ENCODE measurements at places on chromosomes 13 and 19.
A peak's percentile ranks its signal among the peaks of the same experiment; 100 is the strongest.

GRCh38 chr13:73090823-73091187 is 32.0 kb downstream of the KLF5 start:
- no peak for DNase-seq

DNA sequence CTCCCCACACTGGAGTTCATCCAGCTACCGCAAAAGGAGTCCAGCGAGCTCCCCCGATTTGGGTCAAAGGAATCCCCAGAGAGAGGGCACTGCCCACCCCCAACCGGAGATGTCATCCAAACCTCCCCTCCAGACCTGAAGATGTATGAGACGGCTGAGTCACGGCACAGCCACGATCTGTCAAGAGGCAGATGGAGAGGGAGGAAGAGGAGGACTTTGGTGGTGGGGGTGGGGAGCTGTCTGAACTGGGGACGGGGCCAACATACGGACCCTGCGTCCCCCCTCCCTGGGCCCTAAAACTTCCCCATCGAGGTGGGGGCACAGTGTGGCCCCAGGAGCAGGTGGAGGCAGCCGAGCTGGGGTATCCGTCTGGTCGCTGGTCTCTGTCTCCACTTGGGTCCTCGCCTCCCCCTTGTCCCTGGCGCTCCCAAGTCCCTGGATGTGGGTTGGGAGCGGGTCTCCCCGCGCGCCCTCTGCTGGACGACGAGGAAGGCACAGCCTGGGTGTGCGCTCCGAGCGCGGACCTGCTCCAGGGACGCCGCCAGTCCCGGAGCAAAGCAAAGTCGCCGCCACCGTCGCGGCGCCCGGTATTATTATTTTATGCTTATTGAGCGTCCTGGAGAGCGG is 3.8 kb downstream of the PDE4A start:
- no peak for DNase-seq

GRCh38 chr13:103134271-103134670 is 68.1 kb upstream of the SLC10A2 start:
- no peak for DNase-seq

DNA sequence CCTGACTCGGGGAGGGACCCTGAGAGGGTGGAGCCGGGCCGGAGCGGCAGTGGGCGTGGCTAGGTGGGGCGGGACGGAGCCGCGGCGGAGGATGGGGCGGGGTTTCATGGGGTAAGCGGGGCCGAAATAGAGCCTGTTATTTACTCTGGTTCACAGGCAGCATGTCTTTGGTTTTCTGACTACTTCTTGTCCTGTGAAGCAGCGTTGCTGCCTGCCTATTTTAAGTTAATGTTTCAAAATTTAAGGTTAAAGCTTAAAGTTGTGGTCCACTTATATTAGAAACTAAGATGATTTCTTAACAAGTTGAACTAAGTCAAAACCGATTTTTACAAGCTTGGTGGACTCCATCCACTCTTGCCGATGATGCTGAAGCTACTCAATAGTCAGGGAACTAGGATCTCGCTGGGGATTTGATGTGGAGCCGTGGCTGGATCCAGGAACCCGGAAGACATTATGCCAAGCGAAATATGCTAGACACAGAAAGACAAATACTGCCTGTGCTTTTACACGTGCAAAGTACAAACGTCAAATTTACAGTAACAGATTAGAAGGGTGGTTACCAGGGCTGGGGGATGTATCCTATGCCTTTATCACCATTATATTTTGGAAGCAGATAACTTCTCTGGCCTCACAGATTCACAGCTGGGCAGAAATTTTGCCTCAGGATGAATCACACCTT is 433 bp upstream of the ZNF616 start:
- peak; percentile 95 for DNase-seq

DNA sequence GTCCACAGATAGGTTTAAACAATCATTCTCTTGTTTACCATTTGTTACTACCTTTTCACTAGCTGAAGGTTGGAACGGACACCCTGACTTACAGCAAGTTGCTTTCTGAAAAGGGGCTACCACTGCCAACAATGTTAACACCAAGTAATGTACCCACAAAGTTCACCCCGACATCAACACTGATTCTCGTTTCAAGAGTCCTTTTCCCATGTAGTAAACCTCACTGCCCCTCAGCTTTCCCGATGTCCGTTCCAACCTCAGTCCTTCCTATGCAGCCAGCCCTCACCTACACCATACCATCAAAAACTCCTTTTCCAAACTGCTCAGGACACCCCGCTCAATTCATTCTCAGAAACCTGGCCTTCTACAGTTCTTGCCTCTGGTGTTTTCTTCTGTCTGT is 29.0 kb downstream of the PEG3 start:
- DNase-seq, result no peak

DNA sequence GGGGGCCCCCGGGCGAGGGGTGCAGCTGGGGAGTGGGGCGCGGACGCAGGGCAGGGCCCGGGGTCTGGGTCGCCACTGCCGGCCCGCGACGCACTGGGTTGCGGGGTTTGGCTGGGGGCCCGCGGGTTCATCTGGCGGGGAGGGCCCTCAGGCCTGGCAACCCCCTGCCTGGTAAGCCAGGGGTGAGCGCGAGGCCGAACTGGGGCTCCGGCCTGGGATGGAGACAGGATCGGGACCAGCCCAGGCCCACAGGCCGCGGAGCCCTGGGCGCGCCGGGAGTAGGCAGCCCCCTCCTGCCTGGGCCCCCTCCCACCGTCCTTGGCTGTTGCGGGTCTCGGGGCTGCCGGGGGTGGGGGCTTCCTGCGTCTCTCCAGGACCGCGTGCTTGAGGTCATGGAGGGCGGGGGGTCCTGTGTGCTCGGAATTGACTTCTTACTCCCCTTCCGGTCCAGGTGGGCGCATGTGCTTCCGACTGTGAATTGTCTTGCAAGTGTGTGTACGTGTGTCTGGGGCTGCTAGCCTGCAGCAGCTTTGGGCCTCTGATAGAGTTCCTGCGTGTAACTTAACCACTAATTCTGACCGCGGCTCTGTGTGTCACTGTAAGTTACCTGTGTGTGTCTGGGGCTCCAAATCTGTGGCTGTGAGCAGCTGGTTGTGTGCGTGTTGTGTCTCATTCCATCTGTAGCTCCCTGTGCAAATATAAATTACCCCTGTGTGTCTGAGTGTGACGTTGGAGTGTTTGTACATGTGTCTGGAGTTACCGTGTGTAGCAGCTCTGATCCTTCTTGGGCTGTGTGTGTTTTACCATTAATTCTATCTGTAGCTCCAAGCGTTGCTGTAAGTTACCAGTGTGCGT is 751 bp downstream of the GRAMD1A start:
- peak; percentile 24 for DNase-seq

GRCh38 chr13:94305934-94306333 is 173.5 kb downstream of the DCT start:
- no peak for DNase-seq

DNA sequence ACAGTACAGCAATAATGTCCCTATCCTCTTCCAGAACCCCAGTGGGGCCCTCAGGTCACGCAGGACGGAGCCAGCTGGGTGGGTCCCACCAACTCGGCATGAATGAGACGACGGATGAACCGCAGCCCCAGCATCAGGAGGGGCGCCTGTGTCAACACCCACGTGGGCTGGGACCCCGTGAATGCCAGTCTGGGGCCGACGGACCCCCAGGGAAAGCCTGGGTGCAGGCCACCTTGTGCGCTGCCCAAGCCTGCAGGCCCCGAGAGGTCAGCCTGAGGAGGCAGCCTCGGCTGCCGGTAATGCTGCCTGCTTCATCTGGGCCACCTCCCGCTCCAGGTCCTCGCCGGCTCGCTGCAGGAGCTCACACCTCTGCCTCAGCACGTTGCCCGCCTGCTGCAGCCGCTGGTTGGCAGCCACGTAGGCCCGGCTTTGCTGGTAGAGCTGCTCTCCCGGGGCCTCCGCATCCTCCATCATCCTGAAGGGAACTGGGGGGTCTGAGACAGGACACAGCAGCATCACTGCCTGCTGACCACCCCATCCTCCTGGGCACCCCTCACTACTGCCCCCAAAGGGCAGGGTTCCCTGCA is 4.2 kb downstream of the C19orf25 start:
- no peak for DNase-seq

DNA sequence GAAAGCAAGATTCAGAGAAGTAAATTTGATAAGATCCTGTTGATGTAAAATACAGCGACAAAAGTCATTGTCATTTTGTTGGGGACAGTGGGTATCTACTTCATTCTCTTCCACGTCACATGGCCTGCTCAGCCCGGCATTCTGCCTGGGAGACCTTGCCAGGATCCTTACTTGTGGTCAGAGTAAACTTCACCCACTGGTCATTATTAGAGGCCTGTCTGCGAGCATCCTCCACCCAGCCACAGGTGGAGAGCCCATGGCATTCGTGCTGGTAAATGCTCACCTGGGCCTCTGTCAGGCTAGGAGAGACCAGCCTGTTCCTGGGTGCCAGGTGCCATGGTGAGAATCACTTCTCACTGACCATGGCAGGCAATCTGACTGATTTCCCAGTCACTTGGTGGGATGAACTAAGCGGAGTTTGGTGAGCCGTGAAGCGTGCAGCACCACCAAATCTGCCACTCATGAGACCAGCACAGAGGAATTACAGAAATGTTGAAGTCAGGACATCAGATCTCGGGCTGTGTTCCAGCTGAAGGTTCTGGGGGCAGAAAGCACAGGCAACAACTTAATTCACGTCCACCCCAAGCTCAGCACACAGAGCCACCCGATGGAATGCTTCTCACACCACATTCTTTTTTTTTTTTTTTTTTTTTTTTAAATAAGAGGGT is 107.0 kb downstream of the SIPA1L3 start:
- no peak for DNase-seq

- DNase-seq, result peak; percentile 60
These were observed 2.1 kb upstream of the CIRBP start for GRCh38 chr19:1266916-1267476.

DNA sequence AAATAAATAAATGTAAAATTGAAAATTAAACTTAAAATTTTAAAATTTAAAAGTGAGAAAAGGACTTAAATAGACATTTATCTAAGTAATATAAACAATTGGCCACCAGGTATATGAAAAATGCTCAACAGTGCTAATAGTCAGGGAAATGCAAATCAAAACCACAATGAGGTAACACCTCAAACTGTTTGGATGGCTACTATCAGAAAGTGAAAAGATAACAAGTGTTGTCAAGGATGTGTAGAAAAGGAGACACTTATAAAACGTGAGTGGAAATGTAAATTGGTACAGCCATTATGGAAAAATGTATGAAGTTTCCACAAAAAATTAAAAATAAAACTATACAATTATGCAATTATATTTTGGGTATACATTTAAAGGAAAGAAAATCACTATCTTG is 752.2 kb downstream of the EFNB2 start:
- DNase-seq, result no peak

DNA sequence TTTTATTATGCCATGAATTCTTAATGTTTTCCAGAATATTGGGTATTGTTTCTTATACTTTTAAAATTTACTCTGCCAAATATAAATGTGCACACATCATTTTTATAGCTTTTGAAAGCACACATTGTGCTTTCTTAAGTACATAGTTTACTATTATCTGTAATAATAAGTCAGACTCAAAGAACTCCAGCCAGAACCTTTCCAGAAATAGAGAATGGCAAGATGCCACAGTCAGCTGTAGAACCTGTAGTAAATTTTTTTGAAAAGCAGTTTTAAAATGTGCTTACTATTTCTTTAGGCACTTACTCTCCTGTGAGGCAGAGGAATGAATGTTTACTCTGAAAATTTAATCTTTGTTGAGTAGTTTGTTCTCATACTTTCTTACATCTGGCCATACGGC is 1287.1 kb downstream of the PCDH9 start:
- no peak for DNase-seq

DNA sequence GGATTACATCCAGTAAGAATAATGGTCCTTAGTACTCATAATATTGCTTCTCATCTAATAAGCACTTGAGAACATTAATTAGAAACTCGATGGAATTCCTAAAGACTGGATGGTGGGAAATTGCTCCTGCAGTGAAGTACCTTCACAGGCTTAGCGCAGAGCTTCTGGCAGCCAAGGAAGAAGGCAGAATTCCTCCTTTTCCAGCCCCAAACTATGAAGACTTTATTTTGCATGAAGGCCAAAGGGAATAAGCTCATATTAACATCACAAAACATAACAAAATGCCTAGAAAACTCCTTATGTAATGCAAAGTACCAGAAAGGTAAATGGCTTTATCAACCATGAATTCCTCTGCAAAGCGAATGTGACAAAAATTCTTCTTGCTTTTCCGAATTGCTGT is 336.1 kb downstream of the DNAJC15 start:
- no peak for DNase-seq

DNA sequence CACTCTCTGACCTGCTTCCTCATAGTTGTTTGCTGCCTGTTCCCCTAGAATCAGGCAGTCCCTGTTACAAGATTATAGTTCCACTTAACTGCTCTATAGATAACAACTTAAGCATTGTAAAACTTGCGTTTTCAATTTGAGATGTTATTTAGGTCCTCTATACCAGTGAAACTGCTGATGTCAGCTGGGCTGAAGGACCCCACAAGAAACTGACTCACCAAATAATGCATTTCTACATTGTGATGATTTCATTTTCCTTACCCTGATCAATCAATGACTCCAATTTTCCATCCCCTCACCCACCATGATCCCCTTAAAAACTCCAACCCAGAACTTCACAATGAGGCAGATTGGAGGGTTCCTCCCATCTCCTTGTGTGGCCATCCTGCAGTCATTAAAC is 280.7 kb downstream of the SLITRK1 start:
- no peak for DNase-seq

DNA sequence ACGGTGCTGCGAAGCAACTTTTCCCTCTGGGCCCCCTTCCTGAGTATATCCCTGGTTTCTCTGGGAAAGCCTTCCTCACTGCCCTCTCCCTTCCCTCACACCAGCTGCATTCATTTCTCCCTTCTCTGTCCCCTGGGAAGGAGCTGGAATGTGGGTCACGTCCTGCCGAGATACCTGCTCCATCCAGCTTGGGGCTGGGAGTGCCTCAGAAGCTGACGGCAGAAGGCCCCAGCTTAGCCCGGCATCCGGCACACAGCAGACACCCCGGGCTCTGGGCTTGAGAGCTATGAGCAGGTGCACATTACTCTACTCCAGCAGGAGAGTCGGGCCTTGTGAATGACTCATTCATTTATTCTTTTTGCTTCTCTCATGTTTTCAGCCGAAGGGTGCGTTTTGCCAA is 170.6 kb downstream of the TEX29 start:
- DNase-seq, result no peak

DNA sequence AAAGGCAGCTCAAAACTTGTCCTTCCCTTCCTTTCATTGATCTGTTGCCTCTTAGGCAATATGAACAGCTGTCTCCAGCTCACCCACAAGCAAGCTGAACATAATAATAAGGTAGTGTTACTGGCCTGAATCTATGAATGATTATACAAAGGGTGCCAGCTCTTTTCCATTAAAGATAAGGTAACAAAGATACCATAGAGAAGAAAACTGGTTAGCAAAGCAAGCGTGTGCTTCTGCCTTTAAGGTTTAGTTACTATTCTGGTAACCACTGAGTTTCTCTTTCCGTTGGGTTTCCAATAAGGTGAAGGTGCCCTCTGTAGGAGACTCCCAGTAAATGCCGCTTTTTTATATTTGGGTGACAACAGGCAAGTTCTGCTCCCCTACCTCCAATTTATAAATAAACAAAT is 12.1 kb upstream of the DACH1 start:
- DNase-seq, result no peak

- no peak for DNase-seq
These were observed 44.2 kb downstream of the WASF3 start for GRCh38 chr13:26601669-26602068.

GRCh38 chr19:2534423-2535013 is 58.6 kb downstream of the GADD45B start:
- no peak for DNase-seq

Measured in activated T-helper 1 cell treated with anti-CD3 and anti-CD28 coated beads, Interleukin-2, amount 50 U/mL, for 16 hours (primary cell).